ENCODE measurements at places on chromosomes 4 and X. TPM values are rescaled to one million over a fixed set of nuclear protein-coding genes. Genes with fewer than 3 reads are reported as not detected.

RHOXF2 gene
- not detected for total RNA-seq

STPG2 gene
- 6.2 TPM for total RNA-seq

F9 gene
- not detected for total RNA-seq

POLR2B gene
- total RNA-seq, result 150 TPM

HSFX4 gene
- total RNA-seq, result not detected

ANOS1 gene
- 92.7 TPM for total RNA-seq

MMRN1 gene
- 6.2 TPM for total RNA-seq

IGFBP7 gene
- total RNA-seq, result 59.1 TPM

Measured in diencephalon (tissue), 1 donor.